CD4-positive, alpha-beta memory T cell (primary cell): ENCODE measurements at places on chromosomes 7 and 10.

GRCh38 chr7:129990403-129991192, 37.8 kb upstream of the UBE2H start:
- no peaks in the 10 kb centered on the region for H3K27me3 ChIP-seq
- no peak for DNase-seq
- peaks cover 6% of the 10 kb centered on the region for H3K4me1 ChIP-seq
- no peak overlapping the region for H3K27ac ChIP-seq
- no peaks in the 10 kb centered on the region for H3K36me3 ChIP-seq

- H3K4me1 ChIP-seq, result peaks cover 28% of the 10 kb centered on the region
- peaks cover 4% of the 10 kb centered on the region for H3K36me3 ChIP-seq
- H3K4me3 ChIP-seq, result peak overlapping the region; percentile 79
- H3K27ac ChIP-seq, result peak overlapping the region; percentile 91
- peak; percentile 80 for DNase-seq
- H3K27me3 ChIP-seq, result no peaks in the 10 kb centered on the region
These were observed 718 bp upstream of the UMAD1 start for GRCh38 chr7:7639847-7640220.

DNA sequence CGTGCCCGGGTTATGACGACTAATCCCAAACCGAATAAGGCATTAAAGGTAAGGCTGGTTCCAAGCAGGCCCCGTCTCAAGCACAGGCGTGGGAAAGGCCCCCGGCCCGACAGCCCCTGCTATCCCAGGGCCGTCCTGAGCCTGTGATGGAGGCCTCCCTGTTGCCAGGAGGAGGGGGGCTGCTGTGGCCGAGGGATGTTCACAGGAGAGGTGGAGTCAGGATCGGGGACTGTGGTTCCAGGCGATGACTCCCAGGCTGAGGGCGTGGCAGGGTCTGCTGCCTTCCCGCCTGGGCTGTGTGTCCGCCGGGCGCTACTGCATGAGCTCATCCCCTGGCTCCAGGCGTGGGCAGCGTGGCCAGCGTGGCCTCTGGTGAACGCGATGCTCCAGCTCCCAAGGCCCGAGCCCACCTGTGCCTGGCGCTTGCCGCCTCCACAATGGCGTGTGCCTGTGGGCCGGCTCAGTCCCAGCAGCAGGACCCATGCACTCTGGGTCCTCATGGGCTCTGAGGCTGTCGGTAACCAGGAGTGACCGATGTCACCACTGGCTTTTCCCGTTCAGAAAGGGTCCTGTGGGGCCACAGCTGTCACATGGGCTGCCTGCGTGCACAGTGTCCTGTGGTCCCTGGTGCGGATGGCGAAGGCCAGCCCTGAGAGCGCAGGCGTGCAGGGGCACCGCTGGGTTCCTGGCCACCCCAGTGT, 8.8 kb downstream of the MAFK start:
- no peak overlapping the region for H3K4me3 ChIP-seq
- DNase-seq, result no peak
- no peaks in the 10 kb centered on the region for H3K27me3 ChIP-seq
- peaks cover 6% of the 10 kb centered on the region for H3K4me1 ChIP-seq

GRCh38 chr10:35795131-35795824, 153.2 kb upstream of the FZD8 start:
- no peak for DNase-seq
- no peaks in the 10 kb centered on the region for H3K36me3 ChIP-seq

DNA sequence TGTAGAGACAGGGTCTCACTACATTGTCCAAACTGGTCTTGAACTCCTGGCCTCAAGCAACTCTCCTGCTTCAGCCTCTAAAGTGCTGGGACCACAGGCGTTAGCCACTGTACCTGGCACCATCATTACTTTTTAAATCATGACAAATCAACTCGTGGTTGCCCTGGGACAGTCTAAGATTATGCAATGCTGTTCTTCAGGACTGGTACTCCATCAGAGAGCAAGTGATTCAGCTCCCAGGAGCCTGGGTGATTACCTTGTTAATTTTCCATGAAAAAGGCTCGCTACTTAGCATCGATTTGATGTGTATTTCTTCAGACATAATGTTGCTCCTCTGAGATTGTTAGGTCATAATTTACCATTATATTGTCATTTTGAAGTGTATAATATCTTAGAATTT, 158.9 kb upstream of the STEAP4 start:
- no peak overlapping the region for H3K4me3 ChIP-seq

- DNase-seq, result no peak
- no peaks in the 10 kb centered on the region for H3K27me3 ChIP-seq
- H3K4me3 ChIP-seq, result no peak overlapping the region
- H3K27ac ChIP-seq, result no peak overlapping the region
- no peaks in the 10 kb centered on the region for H3K4me1 ChIP-seq
These were observed 260.2 kb upstream of the TMEM72 start for GRCh38 chr10:44650691-44651661.

DNA sequence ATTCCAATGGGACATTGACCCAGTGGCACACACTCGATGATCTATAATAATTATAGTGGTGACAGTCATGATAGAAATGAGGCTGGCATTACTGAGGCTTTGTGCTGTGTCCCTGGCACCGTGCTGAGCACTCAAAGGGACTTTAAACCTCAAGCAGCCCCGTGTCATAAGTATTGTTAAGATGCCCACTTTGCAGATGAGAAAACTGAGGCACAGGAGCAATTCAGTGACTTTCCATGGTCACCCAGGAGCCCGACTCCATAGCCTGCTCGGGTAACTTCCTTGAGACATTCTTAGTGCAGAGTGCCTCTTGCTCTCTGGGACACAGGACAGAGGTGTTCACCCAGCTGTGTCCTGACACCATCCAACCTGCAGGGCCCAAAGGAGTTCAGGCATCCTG, 152.6 kb downstream of the C10orf105 start:
- no peak overlapping the region for H3K27ac ChIP-seq
- no peak overlapping the region for H3K4me3 ChIP-seq
- no peaks in the 10 kb centered on the region for H3K27me3 ChIP-seq
- H3K4me1 ChIP-seq, result no peaks in the 10 kb centered on the region
- DNase-seq, result no peak

DNA sequence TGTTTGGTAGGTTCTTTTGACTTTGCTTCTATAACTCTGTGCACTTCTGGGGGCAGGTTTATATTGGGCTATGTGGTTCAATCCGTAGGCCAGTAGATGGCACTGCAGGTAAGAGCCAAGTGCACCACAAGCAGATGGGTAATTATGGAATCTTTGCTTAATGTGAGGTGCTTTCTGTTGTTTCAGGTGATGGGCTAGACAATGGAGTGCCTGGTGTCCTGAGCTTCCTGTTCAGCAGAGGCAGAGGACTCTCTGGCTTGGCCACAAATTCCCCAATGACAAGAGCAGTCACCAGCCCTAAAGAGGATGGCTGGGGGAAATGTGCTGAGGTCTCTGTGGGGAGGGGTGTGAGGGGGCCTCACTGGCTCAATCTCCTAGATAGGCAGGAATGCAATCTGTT, 455.0 kb downstream of the CCSER2 start:
- peak; percentile 1 for DNase-seq
- H3K27me3 ChIP-seq, result no peaks in the 10 kb centered on the region
- no peaks in the 10 kb centered on the region for H3K4me1 ChIP-seq
- H3K36me3 ChIP-seq, result no peaks in the 10 kb centered on the region
- no peak overlapping the region for H3K27ac ChIP-seq

- no peak for DNase-seq
- no peaks in the 10 kb centered on the region for H3K4me1 ChIP-seq
- no peak overlapping the region for H3K27ac ChIP-seq
These were observed 124.9 kb downstream of the ANLN start for GRCh38 chr7:36514289-36515243.

DNA sequence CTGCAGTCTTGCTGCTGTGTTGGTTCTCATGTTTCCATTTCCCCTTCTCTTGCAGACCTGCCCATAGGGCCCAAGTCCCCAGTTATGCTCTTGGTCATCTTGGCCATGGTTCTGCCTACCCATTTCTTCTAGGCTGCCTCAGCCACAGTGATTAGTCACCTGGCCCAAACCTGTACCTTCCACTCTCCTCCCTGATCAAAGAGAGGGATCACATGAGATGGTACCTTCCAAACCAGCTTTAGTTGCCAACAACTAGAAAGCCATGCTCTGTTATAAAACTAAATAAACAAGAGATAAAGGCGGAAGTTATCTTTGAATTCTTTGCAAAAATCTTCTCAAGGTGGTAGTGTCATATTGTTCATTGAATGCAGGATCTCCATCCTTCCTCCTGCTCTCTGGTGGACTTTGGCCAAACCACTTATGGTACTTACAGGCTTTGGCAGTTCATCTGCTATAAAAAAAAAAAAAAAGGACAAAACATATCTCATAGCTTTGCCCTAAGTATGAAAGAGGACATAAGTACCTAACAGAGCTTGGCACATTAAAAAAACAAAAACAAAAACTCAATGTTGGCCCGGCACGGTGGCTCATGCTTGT, 25.8 kb downstream of the TACC2 start:
- no peak overlapping the region for H3K27ac ChIP-seq
- DNase-seq, result no peak
- no peak overlapping the region for H3K4me3 ChIP-seq
- no peaks in the 10 kb centered on the region for H3K4me1 ChIP-seq
- H3K36me3 ChIP-seq, result no peaks in the 10 kb centered on the region

DNA sequence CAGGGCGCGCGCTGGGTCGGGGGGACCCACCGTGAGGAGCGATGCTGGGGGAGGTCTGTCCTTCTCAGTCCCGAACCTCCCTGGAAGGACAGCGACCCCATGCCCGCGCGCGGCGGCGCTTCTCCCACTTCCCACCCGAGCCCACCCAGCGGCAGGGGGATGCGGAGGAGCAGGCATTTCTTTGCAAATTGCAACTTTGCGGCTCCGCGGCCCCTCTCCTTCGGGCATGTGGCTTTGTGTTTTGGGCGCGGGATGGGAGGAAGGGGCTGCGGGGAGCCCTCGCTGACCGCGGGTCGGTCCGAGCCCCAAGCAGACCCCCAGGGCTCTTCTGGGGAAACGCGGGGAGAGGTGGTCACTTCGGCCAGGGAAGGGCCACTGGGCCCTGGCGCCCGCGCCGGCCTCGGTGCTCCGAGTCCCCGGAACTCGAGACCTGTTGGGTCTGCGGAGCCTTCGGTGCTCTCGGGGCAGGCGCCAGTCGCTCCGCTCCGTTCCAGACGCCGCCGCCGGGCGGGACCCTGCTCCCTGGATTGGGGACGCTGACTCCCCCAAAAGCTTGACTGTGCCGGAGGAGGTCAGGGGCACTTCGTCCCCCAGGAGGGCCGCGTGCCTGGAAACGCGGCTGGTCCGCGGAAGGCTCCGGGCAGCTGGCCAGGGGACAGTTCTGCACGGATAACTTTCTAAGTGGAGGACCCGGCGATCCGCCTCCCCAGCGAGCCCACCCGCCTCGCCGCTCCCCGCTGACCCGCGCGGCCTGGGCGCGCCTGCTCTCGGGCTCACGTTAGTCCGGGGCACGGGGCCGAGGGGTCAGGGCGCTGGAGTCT, 164.2 kb upstream of the DPP6 start:
- no peak overlapping the region for H3K4me3 ChIP-seq
- DNase-seq, result no peak
- no peaks in the 10 kb centered on the region for H3K27me3 ChIP-seq
- H3K27ac ChIP-seq, result no peak overlapping the region

DNA sequence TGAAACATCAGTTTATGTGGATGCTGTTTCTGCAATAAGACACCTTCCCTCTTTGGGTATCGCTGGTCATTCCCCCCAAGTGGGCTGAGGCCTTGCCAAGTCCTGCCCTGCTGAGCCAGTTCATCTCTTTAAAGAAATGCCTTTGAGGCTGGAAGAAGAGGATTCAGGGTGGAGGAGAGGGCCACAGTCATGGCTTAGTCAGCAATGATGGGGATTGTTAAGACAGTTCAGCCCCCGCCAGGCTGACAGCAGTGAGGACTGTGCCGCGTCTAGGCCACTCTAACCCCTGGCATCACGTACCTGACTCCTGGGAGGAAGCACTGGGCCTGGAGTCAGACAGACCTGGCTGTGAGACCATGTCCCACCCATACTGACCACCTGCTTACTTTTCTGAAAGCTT, 48.3 kb downstream of the PNLIPRP2 start:
- H3K4me1 ChIP-seq, result no peaks in the 10 kb centered on the region
- no peak overlapping the region for H3K27ac ChIP-seq
- no peaks in the 10 kb centered on the region for H3K36me3 ChIP-seq

DNA sequence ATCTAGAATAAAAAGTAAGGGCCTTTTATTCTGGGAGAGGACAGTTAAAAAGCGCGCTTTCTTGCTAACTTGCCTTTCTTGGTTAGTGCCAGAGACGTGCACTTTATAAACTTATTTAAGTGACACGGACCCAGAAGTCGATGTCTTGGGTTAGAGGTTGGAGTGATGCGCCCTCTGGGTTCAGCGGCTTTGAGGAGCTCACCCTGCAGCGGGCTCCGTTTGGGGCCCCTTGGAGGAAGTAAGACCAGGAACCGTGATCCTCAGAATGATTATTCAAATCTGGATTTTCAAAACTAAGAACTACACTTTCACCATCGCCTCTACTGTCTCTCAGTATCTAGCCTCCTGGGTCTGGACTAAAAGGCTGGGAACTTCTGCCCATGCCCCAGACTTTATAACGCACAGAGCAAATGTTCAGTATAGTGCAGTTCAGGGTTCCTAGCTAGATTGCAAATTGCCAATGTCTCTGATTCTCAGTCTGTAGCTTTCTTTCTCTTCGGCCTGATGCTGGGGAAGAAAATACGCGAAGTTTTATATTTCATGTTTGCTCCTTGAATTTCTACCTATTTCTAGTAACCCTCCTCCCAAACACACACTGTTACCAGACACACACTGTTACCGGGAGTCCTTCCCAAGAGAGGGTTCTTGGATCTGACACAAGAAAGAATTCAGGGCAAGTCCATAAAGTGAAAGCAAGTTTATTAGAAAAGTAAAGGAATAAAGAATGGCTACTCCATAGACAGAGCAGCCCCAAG, 18.6 kb upstream of the SMO start:
- no peaks in the 10 kb centered on the region for H3K27me3 ChIP-seq
- H3K36me3 ChIP-seq, result no peaks in the 10 kb centered on the region
- no peak for DNase-seq
- H3K4me1 ChIP-seq, result peaks cover 9% of the 10 kb centered on the region
